GM13977 (cell line): ENCODE measurements at places on chromosomes 2 and 18.

DNA sequence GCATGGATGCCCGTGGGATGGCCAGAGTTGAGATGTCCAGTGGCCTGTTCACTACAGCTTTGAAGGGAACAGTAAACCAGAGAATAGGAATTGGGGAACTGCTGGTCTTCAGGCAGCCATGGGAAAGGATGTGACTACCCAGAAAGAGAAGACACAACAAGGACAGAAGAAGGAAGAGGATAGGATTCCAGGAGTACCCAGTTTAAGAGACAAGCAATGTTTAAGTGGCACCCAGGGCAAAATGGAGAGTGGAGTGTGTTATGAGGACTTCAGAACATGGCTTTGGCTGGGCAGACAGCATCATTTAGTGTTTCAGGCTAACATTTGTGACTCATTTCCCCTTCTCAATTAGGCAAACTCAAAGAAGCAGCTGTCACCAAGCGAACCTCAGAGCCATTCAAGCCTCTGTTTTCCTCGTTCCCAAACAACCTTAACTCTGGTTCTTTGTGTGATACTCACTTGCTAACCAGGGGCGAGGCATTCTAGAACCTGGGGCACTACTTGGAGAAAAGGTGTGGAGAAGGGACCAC is 4.0 kb upstream of the FAM124B start:
- no peak for DNase-seq

GRCh38 chr2:8061219-8061618 is 620.6 kb upstream of the ID2 start:
- DNase-seq: no peak

DNA sequence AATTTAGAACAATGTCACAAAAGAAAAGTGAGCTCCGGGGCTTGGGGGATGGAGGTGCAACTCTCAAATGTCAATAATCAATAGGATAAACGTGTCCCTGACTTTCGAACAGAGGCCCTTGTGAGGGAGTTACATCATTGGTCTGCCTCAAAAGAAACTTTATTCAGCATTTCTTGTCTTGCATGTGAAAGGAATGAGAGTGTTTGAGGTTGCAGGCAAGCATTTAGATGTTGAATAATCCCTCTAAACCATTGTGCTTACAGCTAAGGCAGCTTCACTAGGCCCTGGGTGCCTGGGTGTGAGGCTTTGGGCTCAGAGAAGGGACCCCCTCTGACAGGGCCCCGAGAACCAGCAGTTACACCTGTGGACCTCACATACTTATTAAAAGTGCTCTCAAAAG is 28.6 kb upstream of the FHL2 start:
- DNase-seq: no peak

- no peak for DNase-seq
These were observed 156.6 kb downstream of the DNAH7 start for GRCh38 chr2:195912079-195912478.

DNA sequence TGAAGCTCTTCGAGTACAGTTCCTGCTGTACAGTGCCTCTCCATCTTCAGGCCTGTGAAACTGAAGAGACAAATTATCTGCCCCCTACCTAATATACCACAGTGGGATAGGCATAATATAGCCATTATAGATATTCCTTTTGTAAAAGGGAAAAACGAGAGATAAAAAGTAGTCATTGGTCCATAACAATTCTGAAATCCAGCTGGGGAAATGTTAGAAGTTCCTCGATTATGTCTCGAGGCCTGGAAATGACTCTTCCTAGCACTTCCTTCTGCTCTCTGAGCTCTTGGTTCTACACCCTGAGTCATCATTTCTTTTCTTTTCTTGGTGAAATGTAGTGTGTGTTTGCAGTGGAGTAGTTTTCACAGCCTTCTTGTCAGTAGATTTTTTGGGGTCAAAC is 51.5 kb downstream of the ASB1 start:
- DNase-seq: no peak

- DNase-seq: no peak
These were observed 41.8 kb downstream of the CDH7 start for GRCh38 chr18:65792456-65793074.

GRCh38 chr2:179963626-179964025 is 43.5 kb downstream of the CWC22 start:
- DNase-seq: no peak

GRCh38 chr2:67633212-67633856 is 236.2 kb downstream of the ETAA1 start:
- DNase-seq: no peak

DNA sequence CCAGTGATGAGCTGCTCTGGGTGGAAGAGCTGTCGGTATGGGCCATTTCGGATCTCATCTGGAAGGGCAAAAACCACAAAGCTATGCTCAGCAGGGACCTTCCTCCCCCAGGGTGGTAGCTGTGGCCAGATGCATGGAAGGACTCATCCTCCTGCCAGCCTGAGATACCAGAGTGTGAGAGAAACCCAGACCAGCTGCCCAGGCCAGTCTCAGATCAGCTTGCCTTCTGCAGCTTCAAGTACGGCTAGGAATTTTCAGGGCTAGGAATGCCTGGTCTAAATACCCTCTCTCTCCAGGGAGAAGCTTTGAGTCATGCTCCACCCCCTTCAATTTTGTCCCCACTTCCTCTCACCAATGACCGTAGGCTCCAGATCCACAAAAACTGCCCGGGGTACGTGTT is 1.4 kb upstream of the TUBA4B start:
- DNase-seq: no peak

DNA sequence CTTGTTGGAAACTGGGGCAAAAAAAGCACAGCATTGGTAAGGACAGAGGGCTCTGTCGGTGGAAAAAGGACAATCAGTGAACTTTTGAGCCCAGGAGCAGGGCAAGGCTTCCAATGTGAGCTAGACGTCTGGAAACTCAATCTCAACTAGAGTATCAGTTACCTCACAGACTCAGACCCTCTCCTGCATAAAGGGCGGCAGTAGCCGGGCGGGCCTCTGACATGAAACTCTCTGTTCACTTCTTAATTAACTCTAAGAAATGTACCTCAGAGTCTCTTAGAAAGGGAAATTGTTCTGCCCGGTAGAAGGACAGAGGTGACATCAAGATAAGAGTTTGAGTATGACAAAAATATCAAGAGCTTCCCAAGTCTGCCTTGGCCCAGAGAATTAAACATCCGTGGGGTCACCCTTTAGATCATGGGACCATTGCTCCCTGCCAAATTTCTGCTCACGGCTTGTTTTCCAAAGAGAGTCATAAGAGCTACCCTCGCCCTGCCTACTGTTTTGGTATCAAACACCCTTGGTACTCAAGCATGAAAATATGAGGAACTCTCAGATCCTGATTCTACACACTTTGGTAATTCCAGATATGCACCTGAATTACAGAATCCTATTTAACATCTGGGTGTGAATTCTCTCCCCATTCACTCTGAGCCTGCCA is 103.5 kb upstream of the PKDCC start:
- DNase-seq: no peak

GRCh38 chr18:58862356-58862755 is 2.3 kb upstream of the ZNF532 start:
- DNase-seq: no peak

DNA sequence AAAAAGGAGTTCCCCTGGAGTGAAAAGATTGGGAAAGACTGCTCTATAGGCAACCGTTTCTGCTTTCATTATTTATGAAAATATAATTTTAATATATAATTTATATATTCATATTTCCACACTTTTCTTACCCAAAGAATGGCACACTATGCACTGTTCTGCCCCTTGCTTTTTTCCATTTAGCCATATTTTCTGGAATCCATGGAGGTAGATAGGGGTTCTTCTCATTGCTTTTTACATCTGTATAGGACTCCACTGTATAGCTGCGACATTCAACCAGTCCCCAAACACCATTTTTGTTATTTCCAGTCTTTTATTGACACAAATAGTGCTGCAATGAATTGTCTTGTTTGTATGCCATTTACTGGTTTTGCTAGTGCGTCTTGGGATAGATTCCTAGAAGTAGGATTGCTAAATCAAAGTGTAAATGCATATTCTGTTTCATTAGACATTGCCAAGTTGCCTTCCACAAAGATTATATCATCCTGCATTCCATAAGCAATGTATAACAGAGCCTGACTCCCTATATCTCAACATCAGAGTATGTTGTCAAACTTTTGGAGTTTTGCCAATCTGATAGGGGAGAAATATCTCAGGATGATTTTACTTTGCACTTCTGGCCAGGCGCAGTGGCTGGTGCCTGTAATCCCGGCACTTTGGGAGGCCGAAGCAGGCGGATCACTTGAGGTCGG is 26.6 kb upstream of the TCF7L1 start:
- no peak for DNase-seq
